ENCODE measurements at places on chromosomes 2 and 18.

GRCh38 chr2:111884592-111884964 lies 585 bp upstream of the ANAPC1 start:
- DNase-seq, result no peak

GRCh38 chr2:68190991-68191731 lies 33.5 kb downstream of the PNO1 start:
- no peak for DNase-seq

DNA sequence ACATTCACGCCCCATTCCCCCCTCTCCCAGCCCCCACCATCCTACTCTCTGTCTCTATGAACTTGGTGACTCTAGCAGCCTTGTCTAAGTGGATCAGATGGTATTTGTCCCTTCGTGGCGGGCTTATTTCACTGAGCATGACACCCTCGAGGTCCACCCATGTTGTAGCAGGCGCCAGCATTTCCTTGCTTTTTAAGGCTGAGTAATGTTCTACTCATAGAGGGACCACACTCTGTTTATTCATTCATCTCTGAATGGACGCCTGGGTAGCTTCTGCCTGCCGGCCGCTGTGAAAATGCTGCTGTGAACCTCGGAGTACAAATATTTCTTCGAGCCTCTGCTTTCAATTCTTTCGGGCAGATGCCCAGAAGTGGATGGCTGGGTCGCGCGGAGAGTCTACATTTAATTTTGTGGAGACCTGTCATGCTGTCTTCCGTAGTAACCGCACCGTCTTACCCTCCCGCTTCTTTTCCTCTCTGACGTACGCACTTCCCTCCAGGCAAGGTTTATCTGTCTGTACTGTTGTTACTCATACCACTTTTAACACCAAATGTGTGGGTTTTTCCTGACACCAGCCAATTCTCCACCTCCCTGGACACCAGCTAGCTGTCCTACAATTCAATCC lies 5.6 kb downstream of the CROCC2 start:
- DNase-seq, result no peak

GRCh38 chr2:229980431-229981184 lies 58.3 kb downstream of the FBXO36 start:
- peak; percentile 74 for DNase-seq

DNA sequence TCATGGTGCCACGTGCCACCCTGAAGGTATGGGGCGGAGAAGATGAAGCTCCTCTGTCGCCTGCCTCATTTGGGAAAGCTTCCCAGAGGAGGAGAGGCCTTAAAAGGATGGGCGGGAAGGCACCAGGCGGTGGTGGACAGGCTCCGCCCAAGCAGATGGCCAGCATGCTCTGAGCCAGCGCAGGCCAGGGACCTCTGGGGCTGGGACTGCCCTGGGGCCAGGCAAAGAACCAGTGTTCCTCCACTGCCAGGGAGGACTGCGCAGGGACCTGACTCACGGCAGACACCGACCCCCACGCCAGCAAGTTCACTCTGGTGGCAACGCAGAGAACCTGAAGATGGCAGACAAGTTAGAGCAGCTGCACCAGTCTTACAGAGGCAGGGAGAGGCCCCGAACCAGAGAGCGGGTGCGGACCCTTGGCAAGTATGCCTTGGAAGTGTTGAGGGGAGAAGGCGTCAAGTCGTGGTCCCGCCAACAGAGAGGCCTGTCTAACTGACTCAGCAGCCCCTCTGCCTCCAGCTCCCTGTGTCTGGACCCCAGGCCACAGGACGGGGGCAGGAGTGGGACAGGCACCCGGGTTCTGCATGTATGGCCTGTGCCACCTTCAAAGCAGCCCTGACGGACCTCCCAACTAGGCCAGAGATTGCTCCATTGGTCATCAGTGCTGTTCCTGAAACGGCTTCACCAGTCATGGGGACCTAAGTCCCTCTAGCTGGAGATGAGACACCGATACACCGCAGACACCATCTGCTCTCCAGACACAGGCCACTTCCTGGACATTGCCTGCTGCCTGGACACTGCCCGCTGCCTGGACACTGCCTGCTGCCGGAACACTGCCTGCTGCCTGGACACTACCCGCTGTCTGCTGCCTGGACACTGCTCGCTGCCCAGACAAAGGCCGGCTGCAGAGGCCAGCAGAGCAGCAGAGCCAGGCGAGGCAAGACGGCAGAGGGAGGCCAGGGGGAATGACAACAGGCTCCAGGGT lies 124.7 kb downstream of the HDAC4 start:
- no peak for DNase-seq

- DNase-seq, result peak; percentile 12
Observed at GRCh38 chr2:54206596-54206995, 49.4 kb downstream of the TSPYL6 start.

GRCh38 chr18:62287781-62288664 lies 37.1 kb upstream of the TNFRSF11A start:
- no peak for DNase-seq

- no peak for DNase-seq
Observed at GRCh38 chr18:22332590-22332989, 85.1 kb downstream of the CTAGE1 start.

- peak; percentile 78 for DNase-seq
Observed at GRCh38 chr2:176491172-176491904, 222.1 kb downstream of the MTX2 start.

- no peak for DNase-seq
Observed at GRCh38 chr2:44197816-44198215, 29.1 kb downstream of the PPM1B start.

DNA sequence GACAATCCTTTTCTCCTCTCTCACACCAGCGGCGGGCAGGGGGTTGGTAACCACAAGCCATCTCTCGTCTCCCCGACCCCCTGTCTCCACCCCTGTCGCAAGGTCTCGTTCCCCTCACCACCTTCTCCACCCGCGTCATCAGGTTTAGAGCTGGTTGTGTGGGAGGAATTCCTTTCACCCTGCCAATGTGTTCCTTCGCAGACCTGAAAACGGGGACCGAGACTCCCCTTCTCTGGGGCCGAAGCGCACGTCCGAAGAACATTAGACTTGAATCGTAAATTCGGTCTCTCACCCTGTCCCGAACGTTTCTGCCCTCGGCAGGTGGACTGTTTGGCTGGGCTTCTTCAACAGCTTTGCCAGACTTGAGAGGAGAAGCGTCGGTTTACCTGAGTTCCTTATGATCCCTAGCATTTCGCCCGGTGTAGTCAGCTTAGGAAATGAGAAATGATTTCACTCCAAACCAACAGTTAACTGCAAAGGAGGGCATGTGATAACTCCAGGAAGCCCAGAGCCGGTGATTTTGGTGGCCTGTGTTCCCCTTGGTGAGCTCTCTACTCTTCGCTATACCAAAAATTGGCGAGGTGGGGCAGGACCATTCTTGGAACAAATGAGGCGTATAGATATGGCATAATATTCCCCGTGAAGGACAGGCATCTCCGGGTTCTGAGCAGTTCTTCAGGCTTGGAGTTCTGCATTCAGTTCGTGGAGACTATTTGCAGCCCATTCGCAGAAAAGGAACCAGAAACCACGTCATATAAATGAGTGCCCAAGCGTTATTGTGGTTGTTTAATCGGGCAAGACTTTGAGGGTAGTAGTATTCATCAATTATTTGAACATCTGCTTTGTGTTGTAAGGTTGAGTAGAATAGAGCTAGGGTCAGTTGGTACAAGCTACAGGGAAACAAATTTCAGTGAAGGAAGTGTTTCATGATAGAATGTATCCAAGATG lies 694 bp downstream of the CFAP36 start:
- DNase-seq, result peak; percentile 16

DNA sequence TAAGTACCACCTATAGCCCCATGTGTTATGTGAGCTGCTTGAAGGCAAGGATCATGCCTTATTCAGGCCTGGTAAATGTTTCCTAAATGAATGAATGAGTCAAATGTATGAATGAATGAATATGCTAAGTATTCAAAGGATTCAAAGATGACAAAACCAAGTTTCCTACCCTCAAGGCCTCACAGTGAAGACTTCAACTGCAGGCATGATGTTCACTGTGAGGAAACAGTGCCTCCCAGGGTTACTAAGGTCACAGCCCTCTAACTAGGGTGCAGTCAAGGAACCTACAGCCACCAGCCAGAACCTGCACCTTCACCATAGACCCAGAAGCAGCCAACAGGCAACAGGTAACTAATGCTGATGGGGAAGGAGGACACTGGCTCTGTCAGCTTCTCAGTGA lies 69.3 kb downstream of the SUMO1 start:
- no peak for DNase-seq

DNA sequence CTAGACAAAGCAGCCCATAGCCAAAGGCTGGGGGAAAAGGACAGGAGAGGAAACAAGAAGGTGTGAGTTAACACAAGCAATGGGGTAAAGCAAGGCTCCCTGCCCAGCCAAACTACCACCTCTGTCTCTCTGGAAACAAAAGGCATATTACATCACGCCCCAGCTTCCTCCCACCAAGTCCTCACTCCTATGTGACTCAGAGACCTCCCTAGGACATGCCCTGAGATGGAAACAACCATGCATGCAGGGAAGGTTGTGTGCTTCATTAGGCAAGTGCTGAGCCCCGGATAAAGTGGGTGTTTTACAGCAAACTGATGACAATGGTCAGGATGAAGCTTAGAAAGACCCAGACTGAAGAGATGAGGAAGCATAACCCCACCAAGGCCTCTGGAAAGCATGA lies 9.0 kb upstream of the ATRAID start:
- no peak for DNase-seq

- DNase-seq, result no peak
Observed at GRCh38 chr2:39246382-39246980, 2.7 kb upstream of the CDKL4 start.
